SK-N-SH (cell line): ENCODE measurements at places on chromosomes 13 and 19.

DNA sequence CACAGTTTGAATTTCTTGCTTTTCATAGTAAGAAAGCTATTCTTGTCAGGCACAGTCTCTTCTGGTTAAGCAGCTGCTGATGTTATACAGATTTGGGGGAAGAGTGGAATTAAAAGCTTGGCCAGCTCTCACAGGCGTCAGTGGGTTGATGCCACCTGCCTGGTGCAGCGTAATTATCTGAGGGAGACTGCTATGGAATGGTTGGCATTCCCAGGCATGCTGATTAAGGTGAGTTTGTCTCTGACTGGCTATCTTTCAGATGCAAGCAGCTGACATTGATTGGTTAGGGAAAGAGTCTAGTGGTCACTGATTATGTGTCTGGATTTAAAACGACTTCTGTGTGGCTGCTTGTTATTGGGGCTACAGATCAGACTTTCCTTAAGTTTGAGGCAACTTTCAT is 948.4 kb downstream of the UQCRFS1 start:
- DNase-seq, result no peak

- no peak for DNase-seq
Measured at GRCh38 chr19:24173882-24174281, 86.9 kb downstream of the ZNF254 start.

DNA sequence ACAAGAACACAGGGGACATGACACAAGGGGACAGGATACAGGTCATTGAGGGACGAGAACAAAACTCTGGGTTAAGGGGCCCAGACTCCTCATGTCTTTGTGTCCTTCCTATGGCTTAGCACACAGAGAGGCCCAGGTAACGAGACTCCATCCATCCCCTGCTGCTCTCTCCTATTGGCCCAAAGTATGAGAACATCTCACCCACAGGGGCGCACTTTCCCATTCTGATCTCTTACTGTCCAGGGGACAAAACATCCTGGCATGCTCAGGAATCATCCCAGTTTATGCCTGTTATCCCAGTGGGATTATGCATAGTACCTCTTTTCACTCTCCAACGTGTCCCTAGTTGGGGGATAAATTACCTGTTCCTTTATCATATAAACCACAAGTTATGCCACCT is 19.2 kb downstream of the C13orf42 start:
- DNase-seq, result no peak

GRCh38 chr19:48683349-48683748 is 10.5 kb upstream of the NTN5 start:
- no peak for DNase-seq

DNA sequence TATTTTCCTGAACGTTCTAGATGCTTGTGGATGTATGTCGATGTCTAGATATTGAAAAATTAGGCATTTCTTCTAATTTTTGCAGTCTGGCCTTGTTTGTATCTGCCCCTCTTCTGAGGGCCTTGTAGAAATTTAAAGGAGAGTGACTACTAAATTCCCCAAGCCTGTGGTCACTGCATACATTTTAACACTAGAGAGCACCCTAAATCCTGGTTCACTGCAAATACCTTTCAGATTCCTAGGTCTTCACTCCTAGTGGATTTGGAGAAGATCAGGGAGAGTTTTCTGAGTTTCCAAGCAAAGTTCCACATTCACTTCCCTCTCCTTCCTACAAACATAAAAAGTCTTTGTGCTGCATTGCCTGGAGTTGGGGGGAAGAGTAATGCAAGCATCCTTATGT is 1272.5 kb downstream of the OLFM4 start:
- no peak for DNase-seq

- peak; percentile 72 for DNase-seq
Measured at GRCh38 chr19:49119411-49120324, at the start of gene PPFIA3. PPFIA3 (plus strand) TSS chr19:49119544; CDS start chr19:49127874, 8,330 bp downstream.

- no peak for DNase-seq
Measured at GRCh38 chr13:21945195-21945594, 274.3 kb downstream of the FGF9 start.

GRCh38 chr13:85420136-85420535 is 379.1 kb downstream of the SLITRK6 start:
- DNase-seq, result no peak
